ENCODE measurements at places on chromosomes 2 and 18.

- DNase-seq = no peak
These were observed 105.1 kb downstream of the SLC8A1 start for GRCh38 chr2:40346535-40347354.

DNA sequence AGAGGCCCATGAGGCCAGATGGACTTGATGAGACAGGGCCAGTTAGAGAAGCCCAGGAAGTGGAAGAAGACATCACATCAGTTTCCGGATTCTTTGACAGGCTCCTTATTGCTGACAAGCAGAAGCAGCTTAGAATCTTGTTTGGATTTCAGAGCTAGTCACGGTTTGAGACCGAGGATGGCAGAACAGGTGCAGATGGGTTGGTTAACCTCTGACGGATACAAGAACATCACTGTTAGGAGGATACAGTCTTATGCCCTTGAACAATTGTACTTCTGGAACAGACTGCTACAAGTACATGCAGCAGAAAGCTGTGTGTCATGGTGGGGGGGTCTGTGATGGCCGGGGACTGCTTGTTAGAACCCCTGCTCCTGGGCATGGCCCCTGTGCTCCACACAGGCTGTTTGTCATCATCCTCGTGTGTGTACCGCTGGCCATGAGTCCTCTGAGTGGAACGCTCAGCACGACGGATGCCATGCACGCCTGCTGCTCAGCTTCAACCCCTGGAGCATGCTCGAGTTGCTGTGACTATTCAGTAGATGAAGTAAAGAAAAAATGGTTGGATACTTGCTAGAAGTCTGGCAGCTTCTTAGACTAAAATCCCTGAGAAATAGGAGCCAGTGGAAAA, 217.7 kb downstream of the SH3RF3 start:
- DNase-seq = no peak

GRCh38 chr2:44545005-44545404, 183.3 kb downstream of the CAMKMT start:
- DNase-seq = no peak

GRCh38 chr18:3250237-3251107, 2.9 kb downstream of the MYL12A start:
- no peak for DNase-seq

GRCh38 chr2:150062416-150062815, 425.1 kb downstream of the RND3 start:
- DNase-seq = no peak

GRCh38 chr2:180655393-180655792, 325.0 kb upstream of the UBE2E3 start:
- no peak for DNase-seq

DNA sequence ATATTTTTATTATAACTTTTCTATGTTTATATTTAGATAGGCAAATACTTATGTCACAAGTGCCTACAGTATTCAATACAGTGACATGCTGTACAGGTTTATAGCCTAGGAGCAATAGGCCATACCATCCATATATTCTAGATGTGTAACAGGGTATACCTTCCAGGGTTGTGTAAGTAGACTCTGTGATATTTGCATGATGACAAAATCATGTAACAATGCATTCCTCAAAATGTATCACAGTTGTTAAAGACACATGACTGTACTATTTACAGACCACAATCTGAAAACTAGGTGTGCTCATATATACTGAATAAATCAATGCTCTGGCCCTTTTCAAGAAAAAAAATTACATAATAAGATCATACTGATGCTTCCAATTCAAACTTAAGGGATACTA, 433.2 kb upstream of the RGPD4 start:
- DNase-seq = no peak

- no peak for DNase-seq
These were observed 62.4 kb downstream of the INPP5D start for GRCh38 chr2:233122541-233122940.

GRCh38 chr2:55048508-55049042, 1.7 kb downstream of the RTN4 start:
- no peak for DNase-seq

GRCh38 chr2:217953011-217953481, 49.7 kb downstream of the TNS1 start:
- DNase-seq = no peak

- no peak for DNase-seq
These were observed 18.1 kb upstream of the DNAH7 start for GRCh38 chr2:196086517-196087368.

DNA sequence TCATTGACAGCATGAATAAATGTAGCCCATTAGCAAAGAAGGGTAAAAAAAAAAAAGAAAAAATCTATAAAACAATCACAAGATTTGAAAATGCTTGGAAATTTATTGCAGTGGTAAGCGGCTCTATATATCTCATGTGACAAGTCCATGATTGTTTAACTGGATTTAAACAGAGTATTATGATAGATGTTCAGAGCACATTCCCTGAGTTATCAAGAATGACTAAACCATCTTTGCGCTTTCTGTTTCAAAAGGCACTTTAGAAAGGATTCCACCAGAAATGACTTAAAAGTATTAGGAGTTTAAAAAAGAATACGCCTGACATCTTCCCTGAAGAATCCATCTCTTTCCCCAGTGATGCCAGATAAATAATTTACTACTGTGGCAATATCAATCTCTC, 409.5 kb upstream of the UBE2E3 start:
- no peak for DNase-seq

- DNase-seq = no peak
These were observed 28.5 kb downstream of the LCLAT1 start for GRCh38 chr2:30475542-30475941.

GRCh38 chr2:25127646-25128045, 40.7 kb downstream of the POMC start:
- no peak for DNase-seq

GRCh38 chr2:97720746-97721145, 7.4 kb downstream of the ZAP70 start:
- no peak for DNase-seq

- DNase-seq = no peak
These were observed 54.5 kb downstream of the SKA1 start for GRCh38 chr18:50429207-50429948.

- no peak for DNase-seq
These were observed 5.3 kb upstream of the ASAP2 start for GRCh38 chr2:9201185-9201891.

DNA sequence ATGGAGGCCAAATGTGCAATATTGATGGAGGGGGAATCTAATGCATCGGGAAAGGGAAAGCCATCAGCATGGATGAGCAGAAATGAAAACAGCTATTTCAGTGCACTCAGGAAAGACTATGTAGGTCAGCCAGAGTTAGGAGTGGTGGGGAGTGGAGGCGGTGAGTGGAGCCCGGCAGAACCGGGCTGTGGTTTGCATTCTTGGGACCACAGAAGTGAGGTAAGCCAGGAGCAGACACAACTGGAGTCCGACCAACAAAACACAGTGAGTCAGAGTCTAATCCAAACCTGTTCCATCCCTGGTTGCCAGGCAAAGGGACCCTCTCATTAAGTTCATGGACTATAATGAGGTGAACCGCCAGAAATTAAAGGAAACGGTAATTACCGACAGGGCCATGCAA, 61.1 kb upstream of the RAB12 start:
- no peak for DNase-seq

DNA sequence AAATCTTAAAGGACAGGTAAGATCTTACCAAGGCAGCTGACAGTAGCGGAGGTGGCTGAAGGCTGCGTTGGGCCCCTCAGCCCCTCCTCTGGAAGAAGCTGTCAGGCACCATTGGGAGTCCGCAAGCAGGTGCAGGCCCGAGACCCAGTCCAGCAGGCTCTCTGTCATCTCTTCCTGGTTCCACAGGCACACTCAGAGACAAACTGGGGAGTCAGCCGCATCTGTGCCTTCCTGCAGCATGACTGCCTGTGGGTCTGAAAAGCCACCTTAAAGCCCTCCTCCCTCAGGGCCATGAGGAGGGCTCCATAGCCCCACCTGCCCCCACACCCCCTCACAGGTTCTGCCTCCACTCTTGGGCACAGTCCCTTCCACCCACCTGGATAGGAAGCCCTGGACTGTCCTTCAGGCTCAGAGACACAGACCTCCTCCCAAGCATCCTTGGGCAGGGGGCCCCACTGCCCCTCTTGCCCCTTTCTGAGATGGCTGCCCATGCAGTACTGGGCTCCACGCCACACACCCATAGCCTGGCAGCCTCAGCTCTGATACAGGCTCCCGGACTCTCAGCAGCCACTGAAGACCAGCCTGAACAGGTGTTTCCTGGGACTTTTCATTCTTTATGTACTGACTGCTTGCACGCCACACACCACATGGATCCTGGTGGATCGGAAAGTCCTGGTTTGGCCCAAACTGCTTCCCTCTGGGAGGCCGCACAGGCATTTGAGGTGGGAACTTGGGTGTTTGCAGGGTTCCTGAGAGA, 239.8 kb downstream of the SEPTIN10 start:
- no peak for DNase-seq

DNA sequence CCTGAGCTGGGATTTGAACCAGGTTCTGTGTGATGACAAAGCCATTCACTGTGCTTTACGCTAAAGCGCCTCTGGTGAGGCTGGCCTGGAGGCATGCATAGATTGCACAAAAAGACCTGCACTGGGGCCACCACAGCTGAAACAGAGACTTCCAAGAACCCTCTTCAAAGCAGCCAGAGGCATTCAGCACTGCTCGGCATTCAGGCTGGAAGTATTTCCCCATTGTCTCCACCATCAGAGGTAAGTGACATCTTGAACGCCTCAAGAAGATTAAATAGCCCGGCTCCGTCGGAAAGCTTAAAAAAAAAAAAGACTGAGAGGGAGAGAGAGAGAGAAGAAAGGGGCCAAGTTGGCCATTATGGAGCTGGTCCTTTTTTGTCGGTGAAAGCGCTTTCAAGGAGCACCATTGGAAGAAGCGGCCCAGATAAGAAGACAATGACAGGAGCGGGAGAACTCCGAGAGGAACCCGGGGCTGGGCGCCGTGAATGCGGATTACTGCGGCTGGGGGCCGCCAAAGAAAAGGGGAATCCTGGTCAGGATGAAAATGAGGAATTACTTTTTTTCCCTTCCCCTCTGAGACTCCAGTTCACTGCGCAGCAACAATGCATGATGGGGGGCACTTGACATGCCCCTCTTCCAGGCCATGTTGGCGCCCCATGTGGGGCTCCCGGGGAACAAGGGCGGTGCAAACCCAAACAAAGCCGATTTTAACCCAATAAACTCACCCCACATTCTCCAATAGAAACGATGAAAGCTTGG, 228.3 kb downstream of the MYCN start:
- DNase-seq = no peak

DNA sequence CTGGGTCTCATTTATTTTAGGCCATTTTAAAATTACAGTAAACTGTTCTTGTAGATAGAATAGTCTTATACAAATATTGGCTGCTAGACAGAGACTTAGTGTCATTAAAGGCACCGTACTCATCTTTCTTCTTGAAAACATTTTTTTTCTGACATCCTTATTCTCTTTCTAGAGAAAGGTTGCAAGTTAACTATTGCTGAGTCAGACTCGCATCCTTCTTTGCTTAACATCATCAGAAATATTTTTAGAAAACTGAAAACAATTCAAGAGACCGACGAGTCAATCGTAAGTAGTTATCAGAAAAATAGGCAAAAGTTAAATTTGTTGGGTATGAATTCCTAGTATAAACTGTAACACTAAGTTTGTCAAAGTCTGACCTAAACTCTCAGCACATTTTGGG, 72.2 kb downstream of the HNMT start:
- no peak for DNase-seq

GRCh38 chr2:38934742-38935141, 45.1 kb downstream of the ARHGEF33 start:
- DNase-seq = no peak

- DNase-seq = no peak
These were observed 96.8 kb upstream of the FZD7 start for GRCh38 chr2:201936817-201937216.

DNA sequence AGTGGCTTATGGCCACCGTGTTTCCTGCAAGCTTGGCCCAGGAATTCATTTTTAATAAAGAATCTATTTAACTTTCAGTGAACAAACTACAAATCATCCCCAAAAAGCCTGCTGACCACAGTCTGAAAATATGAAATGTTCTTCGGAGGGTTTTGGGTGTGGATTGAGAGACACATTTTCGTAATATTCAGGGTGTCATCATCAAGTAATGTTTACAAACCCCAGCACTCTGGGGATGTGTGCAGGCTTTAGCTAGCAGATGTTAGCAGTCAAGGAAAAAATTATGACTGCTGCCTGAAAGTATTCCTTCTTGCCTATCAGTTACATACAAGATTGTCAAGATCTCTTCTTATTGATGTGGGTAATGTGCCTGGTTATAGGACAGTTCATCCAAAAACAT, 143.9 kb upstream of the FN1 start:
- DNase-seq = no peak

DNA sequence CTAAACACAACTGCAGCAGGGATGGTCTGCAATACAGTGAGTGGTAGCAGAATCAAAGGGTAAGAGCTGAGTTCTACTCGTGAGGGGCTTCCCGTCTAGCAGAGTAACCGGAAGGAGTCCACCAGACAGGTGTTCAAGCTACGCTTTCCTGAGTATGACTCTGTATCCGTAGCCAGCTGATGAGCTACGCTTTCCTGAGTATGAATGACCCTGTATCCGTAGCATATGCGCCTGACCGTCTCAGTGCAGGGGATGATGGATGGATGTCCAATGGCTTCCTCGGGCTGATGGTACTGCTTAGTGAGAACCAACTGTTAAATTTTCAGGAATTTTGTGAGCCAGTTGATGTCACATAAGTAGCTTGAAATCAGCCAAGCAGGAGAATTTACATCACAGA, 244.1 kb upstream of the MYT1L start:
- no peak for DNase-seq

- no peak for DNase-seq
These were observed 380.5 kb downstream of the DSEL start for GRCh38 chr18:67135981-67136380.

DNA sequence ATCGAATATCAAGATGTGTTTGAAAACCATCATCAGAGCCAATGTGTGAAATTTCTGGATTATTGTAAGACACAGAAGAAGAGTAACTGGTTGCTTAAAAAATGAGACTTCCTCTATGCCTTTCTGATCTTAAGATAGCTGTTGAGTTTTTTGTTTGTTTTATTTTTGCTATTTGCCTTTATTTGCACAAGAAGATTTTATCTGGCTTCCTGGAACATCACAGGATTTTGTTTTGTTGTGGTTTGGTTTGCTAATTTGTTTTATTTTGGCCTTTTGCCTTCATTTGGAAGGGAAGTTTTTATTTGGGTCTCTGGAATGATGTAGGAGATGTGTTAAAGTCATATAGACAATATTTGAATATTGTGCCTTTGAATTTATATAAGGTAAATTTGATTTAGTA, 3.9 kb upstream of the CYTIP start:
- no peak for DNase-seq

DNA sequence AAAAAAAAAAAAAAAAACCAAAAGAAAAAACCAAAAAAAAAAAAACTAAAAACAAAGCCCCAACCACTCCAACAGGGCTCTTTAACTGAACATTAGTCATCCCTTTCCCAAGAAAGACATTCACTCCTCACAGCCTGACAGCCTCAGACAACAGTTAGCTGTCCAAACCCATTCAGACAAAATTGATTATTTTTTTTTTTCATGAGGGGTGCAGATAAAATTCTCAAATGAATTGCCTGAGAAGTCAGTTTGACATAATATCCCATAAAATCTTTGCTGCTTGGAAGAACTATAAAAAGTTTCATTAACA, 206.1 kb upstream of the REV1 start:
- DNase-seq = no peak

- no peak for DNase-seq
These were observed 36.7 kb downstream of the FANCL start for GRCh38 chr2:58204195-58204959.

Measured in activated naive CD4-positive, alpha-beta T cell treated with anti-CD3 and anti-CD28 coated beads for 36 hours (primary cell).